ENCODE measurements at places on chromosomes 5 and 9.

DNA sequence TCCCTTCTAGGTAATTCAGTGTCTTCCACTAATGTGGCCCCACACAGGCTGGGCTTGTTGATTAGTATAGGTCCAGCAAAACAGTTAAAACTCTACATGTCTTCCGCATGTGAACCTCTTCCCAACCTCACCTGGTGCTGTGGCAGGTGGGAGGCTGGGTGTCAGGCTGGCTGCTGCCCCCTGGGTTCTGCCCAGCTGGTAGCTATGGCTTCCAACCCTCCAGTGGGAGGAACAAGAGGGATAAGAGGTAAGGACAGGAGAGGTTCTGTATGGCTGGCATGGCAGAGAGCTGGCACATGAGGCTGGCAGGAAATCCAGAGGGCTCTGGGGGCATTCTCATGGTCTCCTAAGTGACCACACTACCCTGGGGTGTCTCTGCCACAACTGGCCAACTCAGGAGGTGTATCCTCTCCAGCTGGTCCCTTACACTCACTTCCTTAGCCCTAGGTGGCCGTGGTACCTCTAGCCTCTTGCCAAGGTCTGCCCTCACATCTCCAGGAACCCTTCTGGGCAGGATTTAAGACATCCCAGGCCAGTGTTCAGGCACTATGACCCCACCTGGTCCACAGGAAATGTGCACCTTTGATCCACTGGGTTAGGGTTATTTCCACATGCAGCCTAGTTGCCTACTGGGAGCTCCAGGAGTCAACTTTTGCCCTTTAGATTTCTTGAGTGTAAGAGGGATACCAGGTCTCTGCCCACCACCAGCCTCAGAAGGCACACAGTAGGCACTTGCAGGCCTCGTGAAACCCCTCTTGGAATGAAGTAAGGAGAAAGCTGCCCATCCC lies 41.7 kb downstream of the AHRR start:
- peak; percentile 15 for DNase-seq

DNA sequence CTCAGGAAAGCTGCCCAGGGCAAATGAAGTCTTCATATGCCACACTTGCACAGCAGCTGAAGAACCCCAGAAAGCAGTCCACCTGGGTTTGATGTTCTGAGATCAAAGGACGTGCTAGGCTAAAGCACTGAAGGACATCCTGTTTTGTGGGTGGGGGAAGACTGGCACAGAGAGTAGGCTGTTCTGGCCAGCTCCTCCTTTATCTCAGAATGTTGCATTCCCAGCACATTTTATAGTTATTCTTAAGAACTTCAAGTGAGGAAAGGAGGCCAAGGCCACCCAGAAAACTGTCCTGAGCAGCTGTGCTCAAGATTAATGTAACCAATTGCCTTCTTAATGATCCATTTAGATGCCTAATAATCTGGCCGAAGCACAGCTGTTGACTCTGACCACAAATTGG lies 10.9 kb downstream of the SHOC1 start:
- DNase-seq = no peak

DNA sequence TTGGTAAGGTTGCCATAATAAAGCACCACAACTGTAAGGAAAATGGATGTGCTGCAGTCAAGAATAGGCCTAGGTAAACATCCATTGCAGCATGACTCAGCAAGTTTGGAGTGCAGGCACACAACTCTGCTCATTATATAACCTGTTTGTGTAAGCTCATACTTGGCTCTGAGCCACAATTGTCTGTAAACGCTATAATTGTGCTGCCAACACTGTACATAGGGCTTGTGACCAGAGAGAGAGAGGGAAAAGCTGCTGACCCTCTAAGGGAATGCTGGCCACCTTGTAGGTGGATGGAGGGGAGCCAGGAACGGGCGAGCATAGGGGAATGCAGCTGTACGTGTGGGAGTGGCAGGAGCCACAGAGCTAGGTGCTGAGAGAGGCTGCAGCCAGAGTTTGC lies 2186.5 kb upstream of the ACO1 start:
- DNase-seq = no peak

- DNase-seq = peak; percentile 52
These were observed 481.7 kb upstream of the PAPPA start for GRCh38 chr9:115671963-115672305.

GRCh38 chr5:146785065-146785464 lies 93.5 kb downstream of the PPP2R2B start:
- DNase-seq = no peak

DNA sequence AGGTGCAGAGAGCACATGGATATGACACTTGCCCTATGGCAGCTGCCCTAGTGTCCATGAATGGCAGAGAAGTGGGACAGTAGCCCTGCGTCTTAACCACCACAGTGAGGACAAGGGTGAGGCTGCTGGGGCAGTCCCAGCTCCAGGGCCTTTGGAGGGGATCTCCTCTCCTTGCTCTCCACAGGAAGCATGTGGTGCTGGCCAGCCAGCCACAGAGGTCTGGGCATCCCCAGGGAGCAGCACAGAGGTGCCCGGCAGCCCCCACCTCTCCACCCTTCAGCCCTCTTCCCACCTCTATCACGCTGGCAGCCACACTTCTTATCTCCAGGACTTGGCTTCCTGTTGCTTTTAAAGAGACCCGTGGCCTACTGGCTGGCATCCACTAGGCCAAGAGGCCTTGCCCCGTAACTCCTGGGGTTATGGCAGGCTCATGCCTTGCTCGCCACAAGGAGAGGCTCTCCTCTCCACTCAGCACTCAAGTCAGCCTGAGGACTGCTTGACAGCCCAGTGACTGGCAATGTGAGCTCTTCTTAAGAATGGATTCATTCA lies 21.9 kb downstream of the CSF2 start:
- no peak for DNase-seq

DNA sequence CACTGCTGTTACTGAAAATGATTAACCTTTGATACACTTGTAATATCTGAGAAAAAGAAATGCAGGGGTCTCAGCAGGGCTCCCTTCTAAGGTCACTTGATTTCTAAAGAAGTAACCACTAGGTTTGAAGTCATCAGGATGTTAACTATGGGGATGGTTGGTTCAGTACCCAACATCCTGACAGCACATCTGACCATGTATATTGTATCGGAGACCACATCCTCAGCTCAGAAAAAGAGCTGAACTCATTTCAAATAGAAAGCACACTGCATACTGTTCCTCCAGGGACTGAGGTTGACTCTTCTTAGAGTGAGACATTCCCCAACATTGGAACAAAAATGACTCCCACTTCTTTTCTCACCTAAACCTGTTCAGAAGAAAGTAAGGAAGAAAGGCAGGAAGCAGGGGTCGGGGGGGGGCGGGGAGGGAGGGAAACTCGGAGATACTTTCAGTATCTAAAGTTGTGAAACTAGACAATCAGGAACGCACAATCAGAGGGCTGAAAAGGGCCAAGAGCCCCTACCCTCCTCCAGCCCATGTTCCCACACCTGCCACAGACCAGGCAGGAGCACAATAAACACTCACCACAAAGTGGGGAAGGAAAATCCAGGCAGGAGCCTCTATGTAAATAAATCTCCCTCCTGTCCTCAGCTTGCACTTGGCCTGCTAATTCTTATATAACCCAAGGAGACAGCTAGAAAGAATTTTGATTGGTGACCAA lies 730 bp upstream of the GZMA start:
- no peak for DNase-seq

GRCh38 chr9:131235480-131235851 lies 40.8 kb downstream of the FAM78A start:
- no peak for DNase-seq

DNA sequence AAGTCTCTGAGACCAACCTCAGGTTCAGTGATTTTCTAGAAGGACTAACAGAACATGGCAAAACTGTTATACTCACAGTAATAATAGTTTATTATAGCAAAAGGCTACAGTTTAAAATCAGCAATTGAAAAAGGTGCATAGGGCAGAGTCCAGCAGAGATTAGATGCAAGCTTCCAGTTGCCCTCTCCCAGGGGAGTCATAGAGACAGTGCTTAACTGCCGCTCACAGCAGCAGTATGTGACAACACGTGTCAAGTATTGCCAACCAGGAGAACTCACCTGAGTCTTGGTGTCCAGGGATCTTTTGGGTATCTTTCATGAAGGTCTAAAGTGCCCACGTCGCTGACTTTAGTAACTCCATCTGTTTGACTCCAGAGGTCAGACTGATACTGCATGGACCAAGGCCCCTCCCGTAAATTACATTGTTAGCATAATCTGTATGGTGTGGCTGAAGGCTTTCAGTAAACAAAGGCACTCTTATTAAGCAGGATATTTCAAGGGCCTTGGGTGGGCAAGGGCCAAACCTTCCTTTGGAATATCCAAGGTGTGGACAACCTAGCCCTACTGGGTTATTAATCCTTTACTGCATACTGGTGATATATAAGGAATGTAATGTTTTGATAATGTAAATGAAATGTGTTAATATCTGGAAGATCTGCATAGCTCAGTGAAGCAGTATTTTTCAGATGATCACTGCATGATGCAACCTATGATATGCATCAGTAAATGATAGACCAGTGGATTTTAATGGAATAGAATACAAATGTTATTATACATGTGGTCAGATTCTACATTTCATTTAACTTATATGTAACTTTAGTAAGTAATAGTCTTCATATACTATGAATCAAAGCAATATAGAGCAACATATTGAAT lies 44.0 kb downstream of the RASA1 start:
- no peak for DNase-seq

- DNase-seq = no peak
These were observed 20.7 kb upstream of the PTPN3 start for GRCh38 chr9:109518621-109519335.

DNA sequence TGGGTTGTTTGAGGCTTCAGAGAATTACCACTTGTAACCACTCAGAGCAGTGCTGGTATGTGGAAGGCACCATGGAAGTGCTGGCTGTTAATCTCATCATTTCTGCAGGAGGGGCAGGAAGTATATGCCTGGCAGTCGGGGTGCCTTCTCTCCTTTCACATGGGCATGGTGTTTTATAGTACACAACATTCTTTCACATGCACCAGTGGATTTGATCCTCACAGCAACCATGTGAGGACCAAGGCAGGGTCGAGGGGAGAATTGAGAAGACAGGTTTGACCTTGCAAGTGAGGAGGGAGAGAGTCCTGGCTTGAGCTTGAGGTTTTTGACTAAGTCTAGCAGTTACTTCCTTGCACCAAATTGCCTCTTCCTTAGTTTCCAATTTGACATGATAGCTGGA lies 38.0 kb upstream of the TRPC7 start:
- no peak for DNase-seq

DNA sequence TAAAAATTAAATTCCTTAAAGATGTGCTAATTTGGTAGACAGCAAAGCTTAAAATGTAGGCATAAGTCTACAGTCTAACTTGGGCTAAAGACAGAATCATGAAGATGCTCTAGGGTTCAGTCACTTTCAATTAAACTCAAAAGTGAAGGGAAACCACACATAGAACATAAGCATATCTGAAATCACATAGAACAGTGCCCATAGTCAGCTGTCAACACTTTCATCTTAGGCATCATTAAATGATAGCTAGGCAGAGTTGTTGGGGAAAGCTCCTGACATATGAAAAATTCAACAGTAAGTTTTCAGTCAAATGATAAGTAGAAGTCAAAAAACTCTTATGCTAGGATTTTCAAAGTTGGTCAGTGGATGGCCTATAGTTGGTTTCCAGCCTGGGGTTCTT lies 11.0 kb downstream of the DAB2 start:
- no peak for DNase-seq

DNA sequence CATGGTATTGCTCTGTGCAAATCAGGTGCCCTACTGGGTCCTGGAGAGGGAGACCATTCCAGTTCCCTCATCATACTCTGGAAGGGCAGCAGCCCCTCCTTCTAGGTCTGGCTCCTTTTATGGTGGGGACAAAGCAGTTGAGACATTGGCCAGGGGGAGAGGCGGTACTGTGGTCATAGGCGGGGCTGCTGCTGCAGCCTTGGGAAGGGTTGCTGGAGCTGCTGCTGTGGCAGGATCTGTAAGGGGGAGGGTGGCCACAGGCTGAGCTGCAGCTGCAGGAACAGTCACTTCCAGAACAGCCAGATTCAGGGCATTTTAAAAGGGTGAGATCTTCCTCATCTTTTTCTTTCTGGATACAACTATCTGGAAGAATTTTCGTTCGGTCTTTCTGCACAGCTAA lies 233.0 kb upstream of the SGCD start:
- DNase-seq = peak; percentile 65

- no peak for DNase-seq
These were observed 4.5 kb downstream of the CORO2A start for GRCh38 chr9:98187926-98188325.
